ENCODE measurements at places on chromosomes 12 and 14. TPM values are rescaled to one million over a fixed set of nuclear protein-coding genes. Genes with fewer than 3 reads are reported as not detected.

The CACNA2D4 gene
- total RNA-seq = not detected

The NOXRED1 gene
- total RNA-seq = not detected

The PRICKLE1 gene
- total RNA-seq = 1.1 TPM

The RAPGEF3 gene
- total RNA-seq = 0.57 TPM

The VDR gene
- total RNA-seq = 3.3 TPM

The GPR132 gene
- 0.51 TPM for total RNA-seq

The TAS2R20 gene
- total RNA-seq = not detected

The EML5 gene
- total RNA-seq = 0.72 TPM

The TMBIM4 gene
- total RNA-seq = 47.6 TPM

The OR6J1 gene
- not detected for total RNA-seq

The AQP2 gene
- total RNA-seq = not detected

The APOF gene
- not detected for total RNA-seq

The SLC8A3 gene
- not detected for total RNA-seq

The SRRM4 gene
- total RNA-seq = not detected

The CYP46A1 gene
- total RNA-seq = 0.14 TPM

The OR4E2 gene
- not detected for total RNA-seq

The NFE2 gene
- total RNA-seq = 0.24 TPM

The POTEM gene
- not detected for total RNA-seq

The WSCD2 gene
- total RNA-seq = not detected

The SCN8A gene
- total RNA-seq = 2.5 TPM

The IAPP gene
- not detected for total RNA-seq

The GRIN2B gene
- total RNA-seq = 4.9 TPM

The HOXC11 gene
- 0.51 TPM for total RNA-seq

The PIWIL1 gene
- total RNA-seq = not detected

The RAD9B gene
- total RNA-seq = 0.31 TPM

The GPR137C gene
- 0.15 TPM for total RNA-seq

The GZMH gene
- not detected for total RNA-seq

The SYCP3 gene
- not detected for total RNA-seq

The RPL10L gene
- not detected for total RNA-seq
